Neural cell (in vitro differentiated cells): ENCODE measurements at places on chromosomes 6 and 20. TPM values are rescaled to one million over a fixed set of nuclear protein-coding genes. Genes with fewer than 3 reads are reported as not detected.

TREM2 gene
- not detected in 2 replicates for polyA plus RNA-seq

BMP2 gene
- polyA plus RNA-seq, result 0.68 and 1.1 TPM in 2 replicates

C6orf141 gene
- not detected in 2 replicates for polyA plus RNA-seq

MACROD2 gene
- 20.5 and 23.2 TPM in 2 replicates for polyA plus RNA-seq

OR2J3 gene
- polyA plus RNA-seq, result not detected in 2 replicates

CLPSL2 gene
- not detected in 2 replicates for polyA plus RNA-seq

IMPG1 gene
- not detected in 2 replicates for polyA plus RNA-seq

DNPH1 gene
- polyA plus RNA-seq, result 48.3 and 65.5 TPM in 2 replicates

UST gene
- 6.3 and 7.5 TPM in 2 replicates for polyA plus RNA-seq
